Brain pericyte (primary cell): ENCODE measurements at places on chromosomes 4 and X.

GRCh38 chr4:16259889-16260246, 33.6 kb upstream of the TAPT1 start:
- DNase-seq: no peak

DNA sequence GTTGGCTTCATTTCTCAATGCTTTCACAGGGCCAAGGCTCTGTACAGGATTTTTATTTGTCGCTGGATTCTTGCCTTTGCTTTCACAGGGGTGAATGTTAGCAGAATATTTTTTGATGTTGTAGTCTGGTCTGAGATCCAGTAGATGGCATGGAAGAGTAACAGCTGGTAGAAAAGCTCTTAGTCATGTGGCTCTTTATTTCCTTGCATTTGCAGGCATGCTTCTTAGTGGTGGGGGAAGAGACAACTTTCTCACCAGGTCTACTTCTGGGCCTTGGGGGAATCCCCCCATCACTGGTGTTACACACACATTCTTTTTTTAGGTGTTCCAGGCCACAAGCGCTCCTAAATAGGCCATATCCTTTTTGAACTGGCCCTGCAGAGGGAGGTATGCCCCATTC, 58.2 kb upstream of the DKK2 start:
- no peak for DNase-seq

GRCh38 chrX:151737494-151737893, 2.9 kb downstream of the CNGA2 start:
- DNase-seq: no peak

DNA sequence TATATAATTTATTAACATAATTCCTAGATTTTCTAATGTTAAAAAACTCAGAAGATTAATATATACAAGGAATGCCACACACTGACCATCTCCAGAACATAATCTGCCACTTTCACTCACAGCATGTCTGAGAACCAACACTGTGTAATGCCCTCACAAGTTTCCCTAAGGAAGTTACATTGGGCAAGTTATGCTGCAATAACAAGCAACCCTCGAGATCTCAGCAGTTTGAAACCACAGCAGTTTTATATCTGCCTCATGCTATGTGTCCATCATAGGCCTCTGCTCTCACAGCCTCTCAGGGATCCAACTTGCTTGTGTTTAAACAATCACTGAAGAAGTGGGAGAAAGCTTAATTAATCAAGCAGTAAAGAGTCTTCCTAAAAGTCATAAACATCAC, 250.0 kb upstream of the SLC7A11 start:
- no peak for DNase-seq

DNA sequence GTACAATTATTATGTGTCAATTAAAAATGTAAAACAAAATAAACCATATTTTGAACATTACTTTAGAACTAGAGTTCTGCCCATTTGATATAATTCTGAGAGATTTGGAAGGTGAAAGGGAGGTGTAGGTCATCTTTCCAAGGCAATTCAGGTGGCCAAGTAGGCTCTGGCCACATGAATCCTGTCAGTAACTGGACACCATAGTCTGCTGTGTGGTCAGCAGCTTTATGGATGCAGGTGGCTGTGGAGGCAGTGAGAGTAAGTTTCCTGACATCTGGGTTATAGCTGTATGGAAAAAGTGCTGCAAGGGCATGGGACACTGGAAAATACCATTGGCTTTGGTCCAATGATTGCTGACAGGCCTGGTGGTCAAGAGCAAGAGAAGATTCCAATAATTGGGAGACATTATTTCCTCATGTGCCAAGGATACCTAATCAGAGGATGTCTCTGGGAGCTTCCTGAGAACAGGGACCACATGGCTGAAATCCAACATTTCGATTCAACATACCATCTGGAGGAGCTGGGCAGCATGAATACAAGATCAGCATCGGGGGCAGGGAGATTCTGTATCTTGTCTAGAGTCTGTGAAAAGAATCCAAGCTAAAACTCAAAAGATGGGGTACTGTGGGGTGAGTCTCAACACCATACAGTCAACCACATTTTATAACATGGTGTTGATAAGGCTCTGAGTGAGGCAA, 523.1 kb downstream of the MID1IP1 start:
- DNase-seq: no peak

- no peak for DNase-seq
These were observed 13.2 kb downstream of the PSAPL1 start for GRCh38 chr4:7421356-7422150.

GRCh38 chrX:79169484-79169883, 25.0 kb downstream of the GPR174 start:
- DNase-seq: no peak
